ENCODE measurements at places on chromosomes 7 and 10.

- no peak overlapping the region for H3K4me3 ChIP-seq
- no peaks in the 10 kb centered on the region for H3K27me3 ChIP-seq
- H3K27ac ChIP-seq: no peak overlapping the region
- no peaks in the 10 kb centered on the region for H3K36me3 ChIP-seq
Observed at GRCh38 chr10:55233505-55233904, 432.5 kb upstream of the PCDH15 start.

DNA sequence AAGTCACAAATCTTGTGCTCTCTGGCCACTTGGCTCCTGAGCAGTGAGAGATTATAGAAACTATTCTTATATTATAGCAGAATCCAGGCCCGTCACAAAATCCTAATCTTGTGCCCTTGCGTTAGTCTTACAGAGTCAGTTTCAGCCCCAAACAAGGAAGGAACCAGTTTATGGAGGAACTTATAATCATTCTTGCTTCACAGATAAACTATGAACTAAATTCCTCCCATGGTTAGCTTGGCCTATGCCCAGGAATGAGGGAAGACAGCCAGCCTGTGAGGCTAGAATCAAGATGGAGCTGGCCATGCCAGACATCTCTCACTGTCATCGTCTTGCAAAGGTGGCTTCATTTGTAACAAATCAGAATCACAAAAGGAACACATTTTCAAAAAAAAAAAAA lies 199.7 kb upstream of the PITRM1 start:
- no peak overlapping the region for H3K4me3 ChIP-seq
- H3K36me3 ChIP-seq: no peaks in the 10 kb centered on the region
- no peak for DNase-seq
- H3K27me3 ChIP-seq: peaks cover 2% of the 10 kb centered on the region
- H3K4me1 ChIP-seq: no peaks in the 10 kb centered on the region
- H3K27ac ChIP-seq: no peak overlapping the region

DNA sequence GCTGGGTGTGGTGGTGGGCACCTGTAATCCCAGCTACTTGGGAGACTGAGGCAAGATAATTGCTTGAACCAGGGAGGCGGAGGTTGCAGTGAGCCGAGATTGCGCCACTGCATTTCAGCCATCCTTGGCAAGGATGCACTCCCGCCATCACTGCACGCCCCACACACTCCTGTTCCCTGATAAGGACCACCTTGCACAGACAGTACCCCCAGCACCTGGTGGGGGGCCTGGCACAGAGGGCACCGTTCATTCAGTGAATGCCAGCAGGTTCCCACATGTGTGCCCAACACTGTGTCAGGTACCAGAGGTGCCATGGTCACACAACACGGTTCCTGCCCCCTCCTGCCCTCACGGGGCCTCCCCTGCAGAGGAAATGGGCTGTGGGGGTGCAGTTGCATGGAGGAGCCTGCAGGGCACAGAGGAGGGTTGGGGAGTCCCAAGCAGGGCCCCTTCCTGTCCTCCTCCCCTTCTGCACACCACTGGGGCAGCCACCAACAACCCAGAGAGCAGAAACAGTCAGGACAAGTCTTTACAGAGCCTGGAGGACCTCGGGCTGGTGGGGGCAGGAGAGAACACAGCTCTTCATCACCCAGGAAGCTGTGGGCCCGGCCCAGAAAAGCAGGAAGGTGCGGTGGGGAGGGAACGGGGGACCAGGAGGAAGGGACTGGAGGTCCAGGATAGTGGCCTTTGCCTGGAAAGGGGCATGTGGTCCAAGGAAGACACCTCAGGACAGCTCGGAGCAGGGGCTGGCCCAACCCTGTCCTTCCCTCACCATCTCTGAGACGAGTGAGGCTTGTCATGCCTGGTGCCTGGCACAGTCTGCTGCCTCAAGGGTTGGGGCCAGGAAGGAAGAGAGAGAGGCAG lies 7.1 kb downstream of the CRYGN start:
- H3K36me3 ChIP-seq: no peaks in the 10 kb centered on the region
- DNase-seq: peak; percentile 64
- no peaks in the 10 kb centered on the region for H3K27me3 ChIP-seq
- H3K4me3 ChIP-seq: no peak overlapping the region
- peaks cover 40% of the 10 kb centered on the region for H3K4me1 ChIP-seq

DNA sequence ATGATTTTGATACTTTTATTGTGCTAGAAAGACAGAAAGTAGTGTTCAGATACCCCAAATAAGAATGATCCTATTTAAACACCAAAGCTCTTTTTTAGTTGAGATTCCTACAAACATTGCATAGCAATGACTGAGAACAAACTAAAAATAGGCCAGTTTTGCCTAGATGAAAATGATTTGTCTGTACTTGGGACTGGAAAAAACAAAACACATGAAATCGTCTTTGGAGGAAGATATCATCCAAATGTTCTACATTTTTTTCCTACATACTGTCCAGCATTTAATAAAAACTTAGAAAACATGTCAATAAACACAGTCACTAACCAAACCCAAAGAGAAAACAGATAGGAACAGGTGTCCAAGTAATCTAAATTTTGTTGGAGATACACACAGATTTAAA lies 111.6 kb upstream of the MEOX2 start:
- no peaks in the 10 kb centered on the region for H3K4me1 ChIP-seq
- no peaks in the 10 kb centered on the region for H3K27me3 ChIP-seq
- no peak overlapping the region for H3K4me3 ChIP-seq
- DNase-seq: no peak
- no peaks in the 10 kb centered on the region for H3K36me3 ChIP-seq

GRCh38 chr10:33153968-33154327 lies 180.5 kb downstream of the NRP1 start:
- no peaks in the 10 kb centered on the region for H3K27me3 ChIP-seq
- H3K36me3 ChIP-seq: no peaks in the 10 kb centered on the region
- H3K4me3 ChIP-seq: no peak overlapping the region
- peaks cover 46% of the 10 kb centered on the region for H3K4me1 ChIP-seq

All from activated naive CD8-positive, alpha-beta T cell treated with anti-CD3 and anti-CD28 coated beads, Interleukin-2, amount 50 U/mL, for 24 hours (primary cell).